ENCODE measurements at places on chromosomes 7 and 10.

DNA sequence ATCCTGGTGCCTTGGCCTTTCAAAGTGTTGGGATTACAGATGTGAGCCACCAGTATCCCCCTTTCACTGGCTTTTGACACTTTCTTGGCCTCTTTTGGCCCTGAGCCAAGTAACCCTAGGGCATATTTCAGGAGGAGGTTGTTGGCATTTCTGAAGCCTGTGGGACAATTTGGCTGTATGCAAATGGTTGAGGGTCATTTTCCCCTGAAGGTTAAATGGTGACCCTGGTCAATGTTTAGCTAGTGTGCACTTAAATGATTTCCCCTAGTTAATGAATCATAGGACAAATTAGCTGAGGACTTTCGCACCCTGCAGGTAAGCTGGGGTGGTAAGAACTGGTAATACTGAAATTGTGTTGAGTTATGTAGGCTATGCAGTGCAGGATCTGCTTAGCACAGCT is 660.5 kb downstream of the LRMDA start:
- DNase-seq: no peak

GRCh38 chr7:82615527-82615926 is 171.9 kb upstream of the CACNA2D1 start:
- DNase-seq: no peak

DNA sequence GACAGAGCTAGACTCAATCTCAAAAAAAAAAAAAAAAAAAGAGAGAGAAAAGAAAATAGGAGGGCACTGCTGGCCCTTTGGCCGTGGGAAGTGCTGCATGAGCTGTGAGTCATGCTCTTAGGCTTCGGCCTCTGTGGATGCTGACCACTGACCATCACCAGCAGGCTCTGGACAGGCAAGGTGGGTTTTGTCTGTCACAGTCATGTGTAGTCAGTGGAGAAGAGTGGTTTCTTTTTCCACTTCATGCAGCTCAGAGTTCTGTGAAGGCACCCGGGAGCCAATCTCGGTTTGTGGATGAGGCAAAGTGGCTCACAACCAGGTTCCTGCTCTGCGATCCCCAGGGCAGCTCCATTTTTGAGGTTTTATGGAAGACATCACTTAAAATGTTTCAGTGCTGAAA is 58.1 kb downstream of the PRTFDC1 start:
- no peak for DNase-seq

DNA sequence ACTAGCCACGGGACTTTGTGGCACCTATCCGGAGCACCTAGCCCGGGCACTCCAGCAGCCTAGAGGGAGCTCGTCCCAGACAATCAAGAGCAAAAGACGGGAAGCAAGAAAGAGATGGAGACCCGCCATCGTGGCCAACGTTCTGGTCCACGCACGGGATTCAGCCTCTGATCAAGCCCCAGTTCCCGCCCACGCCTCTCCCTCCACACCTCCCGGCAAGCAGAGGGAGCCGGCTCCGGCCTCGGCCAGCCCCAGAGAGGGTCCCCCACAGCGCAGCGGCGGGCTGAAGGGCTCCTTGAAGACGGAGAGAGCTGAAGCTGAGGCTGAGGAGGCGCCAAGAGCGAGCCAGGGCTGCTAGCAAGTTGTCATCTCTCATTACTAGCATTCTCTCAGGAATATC is 992 bp upstream of the SLC39A12 start:
- no peak for DNase-seq

DNA sequence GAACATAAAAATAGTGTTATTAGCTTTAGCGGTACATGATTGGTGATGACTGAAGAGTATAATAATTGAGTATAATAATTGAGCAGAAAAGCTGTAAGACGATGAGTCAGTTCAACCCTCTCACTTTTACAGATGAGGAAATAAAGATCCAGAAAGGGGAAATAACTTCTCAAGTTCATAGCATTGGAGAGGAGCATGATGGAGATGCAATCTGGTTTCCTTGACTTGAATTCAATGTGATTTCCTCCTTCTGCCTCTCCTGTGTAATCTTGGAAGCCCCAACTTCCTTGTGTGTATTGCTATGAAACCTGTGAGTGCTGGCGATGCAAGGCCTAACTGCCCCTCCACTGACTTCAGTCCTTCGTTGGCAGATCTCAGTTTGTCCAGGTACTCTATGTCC is 265.1 kb downstream of the LRMDA start:
- DNase-seq: no peak

- DNase-seq: no peak
Measured at GRCh38 chr7:43553999-43554398, 28.9 kb upstream of the STK17A start.

- no peak for DNase-seq
Measured at GRCh38 chr7:28762651-28763050, 195.5 kb downstream of the TRIL start.

GRCh38 chr7:24729365-24730017 is 27.8 kb downstream of the GSDME start:
- no peak for DNase-seq

GRCh38 chr10:132641401-132641800 is 103.8 kb downstream of the INPP5A start:
- DNase-seq: no peak

- no peak for DNase-seq
Measured at GRCh38 chr7:2715341-2716231, 27.6 kb downstream of the AMZ1 start.

DNA sequence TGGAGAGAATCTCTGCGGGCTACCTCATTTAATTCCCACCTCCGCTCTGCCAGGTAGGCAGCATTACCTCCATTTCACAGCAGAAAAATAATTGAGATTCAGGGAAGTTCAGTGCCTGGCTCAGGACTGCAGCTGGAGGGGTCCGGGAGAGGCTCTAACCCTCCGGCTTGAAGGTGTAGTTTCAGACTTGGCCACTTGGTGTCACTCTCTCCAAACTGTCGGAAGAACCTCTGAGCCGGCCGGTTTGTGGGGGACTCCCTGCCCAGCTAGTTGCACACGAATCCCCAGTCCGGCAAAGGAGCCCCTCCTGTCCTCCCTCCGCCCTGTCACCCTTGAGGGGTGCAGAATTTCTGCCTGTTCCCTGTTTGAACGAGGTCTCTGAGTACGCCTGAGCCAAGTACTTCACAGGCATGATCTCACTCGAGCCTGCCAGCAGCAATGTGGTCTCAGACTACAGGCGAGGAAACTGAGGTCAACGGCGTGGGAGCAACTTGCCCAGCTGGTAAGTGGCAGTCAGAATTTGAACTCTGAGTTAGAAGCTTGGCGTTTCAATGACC is 144.7 kb upstream of the ZNF716 start:
- no peak for DNase-seq

DNA sequence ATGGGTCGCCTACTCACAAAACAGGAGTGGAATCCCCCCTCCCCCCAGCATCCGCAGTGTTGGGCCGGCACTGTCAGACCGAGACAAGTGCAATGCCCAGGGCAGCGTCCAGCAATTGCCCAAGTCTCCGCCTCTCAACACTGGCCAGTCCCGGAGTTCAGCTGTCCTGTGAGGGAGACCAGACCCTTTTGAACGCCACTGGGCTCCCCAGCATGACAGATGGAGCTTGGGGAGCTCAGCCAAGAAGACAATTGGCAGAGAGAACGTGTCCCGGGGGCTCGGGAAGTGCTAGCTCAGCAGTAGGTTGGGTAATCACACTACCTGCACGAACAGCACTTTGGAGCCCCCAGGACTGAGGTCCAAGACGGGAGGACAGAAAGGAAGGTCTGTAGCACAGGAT is 4.7 kb downstream of the COPS6 start:
- no peak for DNase-seq

GRCh38 chr7:117077658-117078057 is 124.4 kb downstream of the ST7 start:
- DNase-seq: no peak

DNA sequence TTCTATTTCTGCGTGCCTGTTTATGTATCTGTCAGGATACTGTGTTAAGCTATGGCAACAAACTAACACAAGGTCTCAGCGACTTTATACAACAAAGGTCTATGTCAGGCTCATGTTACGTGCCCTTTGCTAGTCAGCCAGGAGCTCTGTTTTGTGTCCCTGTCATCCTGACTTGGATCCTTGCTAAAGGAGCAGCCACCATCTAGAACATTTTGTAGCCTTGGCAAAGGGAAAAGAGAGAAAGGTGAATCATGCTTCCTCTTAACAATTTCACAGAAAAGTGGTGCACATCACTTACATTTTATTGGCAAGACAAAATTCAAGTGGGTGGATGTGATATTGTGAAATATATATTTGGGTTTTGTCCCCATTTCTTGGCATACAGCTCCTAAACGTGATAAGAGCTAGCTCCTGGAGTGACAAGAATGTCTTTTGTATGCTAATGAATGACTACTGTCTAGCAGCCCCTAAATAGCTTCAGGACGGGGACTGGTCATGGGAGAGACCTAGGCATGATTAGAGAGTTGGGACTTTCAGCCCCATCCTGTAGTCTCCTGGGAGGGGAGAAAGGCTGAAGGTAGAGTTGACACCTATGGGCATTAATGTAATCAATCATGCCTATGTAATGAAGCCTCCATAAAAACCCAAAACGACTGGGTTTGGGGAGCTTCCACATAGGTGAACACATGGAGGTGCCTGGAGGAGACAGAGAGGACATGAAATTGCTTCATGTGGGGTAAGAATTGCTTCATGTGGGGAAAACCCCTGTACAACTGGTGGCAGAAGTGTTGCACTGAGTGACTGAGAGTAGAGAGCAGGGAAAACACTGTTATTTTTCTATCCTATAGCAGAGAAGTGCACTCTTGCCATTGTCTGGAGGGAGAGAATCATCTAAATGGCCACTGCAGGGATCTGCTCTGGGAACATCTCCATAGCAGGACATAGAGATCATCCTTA is 33.0 kb downstream of the MRPL32 start:
- no peak for DNase-seq

- DNase-seq: no peak
Measured at GRCh38 chr10:18786478-18786877, 127.2 kb downstream of the ARL5B start.

DNA sequence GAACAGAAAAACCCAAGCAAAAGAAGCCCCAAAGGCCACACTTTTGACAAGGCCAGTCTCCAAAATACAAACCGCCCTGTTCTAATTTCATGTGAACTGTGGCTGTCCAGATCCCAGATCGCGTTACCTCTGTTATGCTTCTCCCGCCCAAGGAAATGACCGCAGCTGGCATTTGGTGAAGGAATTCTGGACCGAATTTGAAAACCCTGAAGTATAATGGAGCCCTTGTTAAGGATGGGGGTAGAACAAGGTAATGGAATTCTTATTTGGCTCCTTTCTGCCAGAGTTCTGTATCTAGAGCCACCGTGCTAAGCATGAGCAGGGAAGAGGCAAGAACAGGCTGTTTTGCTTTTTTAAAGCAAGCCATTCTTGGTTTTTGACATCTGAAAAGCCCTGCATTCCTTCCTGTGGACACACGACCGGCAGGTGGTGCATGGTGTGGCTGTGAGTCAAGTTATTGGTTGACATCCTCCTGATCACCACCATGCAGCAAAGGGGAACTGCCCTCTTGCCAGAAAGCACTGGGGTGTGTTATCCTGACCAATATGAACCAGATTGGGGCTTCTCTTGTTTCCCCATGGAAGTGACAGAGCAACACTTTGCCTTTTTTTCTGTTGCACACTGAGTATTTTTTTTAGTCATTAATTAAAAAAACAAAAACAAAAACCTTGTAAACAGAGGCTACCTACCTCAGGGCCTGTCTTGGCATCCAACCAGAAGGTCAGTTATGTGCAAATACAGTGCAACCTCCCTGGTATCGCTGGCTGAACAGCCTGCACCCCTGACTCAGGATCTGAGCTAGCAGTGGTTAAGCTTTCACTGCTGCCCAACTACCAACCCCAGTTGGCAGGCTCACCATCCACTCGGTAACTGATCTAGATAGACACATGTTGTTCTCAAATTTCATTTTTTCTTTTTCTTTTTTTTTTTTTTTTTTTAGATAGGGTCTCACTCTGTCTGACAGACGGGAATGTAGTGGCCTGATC is 14.2 kb downstream of the UCMA start:
- DNase-seq: no peak

DNA sequence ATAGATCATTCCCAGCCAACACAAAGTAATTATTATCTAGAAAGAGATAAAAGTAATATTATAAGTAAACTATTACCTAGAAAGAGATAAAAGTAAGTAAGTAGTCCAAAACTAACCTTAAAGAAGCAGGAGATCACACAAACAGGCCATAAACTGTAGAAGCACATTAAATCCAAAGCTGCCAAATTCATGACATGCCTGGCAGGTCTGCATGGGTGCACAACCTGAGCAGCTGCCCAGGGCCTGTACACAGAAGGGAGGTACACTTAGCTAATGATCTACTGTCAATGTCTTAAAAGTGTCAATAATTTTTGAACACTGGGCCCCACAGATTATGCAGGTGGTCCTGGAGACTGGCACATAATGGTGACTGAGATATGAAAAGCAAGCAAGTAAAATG is 196.5 kb downstream of the GRM8 start:
- no peak for DNase-seq

DNA sequence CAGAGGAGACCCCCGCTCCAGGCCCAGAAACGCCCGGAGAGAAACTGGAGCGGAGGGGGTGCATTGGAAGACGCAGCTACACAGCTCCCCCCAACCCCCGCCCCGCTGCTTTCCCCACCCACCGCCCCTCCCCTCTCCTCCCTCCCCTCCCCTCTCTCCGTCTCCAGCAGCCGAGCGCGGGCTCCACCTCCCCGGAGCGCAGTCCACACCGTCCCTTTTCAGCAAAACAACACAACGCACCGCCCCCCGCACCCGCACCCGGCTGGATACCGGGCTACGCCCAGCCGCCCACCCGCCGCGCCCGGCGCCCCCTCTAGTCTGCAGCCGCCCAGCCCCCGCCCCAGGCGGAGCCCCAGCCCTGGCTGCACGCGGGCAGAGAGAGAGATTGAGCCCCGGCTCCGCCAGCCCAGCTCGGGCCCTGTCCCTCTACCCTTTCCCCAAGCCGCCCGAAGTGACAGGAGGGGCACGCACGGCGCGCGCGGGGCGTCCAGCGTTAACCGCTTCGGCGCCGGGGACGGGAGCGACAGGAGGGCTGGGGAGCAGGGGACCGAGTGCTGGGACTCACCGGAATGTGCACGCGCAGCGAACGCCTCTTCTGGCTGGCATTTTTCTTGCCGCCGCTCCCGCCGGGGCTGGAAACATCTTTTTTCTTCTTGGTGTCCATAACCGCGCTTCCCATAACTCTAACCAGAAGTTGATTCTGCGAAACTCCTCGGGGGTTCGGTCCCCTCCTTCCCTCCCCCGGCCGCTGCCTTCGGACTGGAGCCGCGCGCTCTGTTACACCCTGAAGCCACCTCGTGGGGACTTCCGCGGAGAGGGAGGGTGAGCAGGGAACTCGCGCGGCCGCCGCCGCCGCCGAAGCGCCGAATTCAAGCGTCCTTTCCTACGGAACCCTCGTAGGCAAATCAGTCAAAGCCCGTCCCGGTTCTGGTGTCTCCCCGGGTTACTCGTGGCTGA is 695 bp downstream of the PRKAG2 start:
- peak; percentile 69 for DNase-seq
